ENCODE measurements at places on chromosomes 1 and 21.

- no peak for DNase-seq
These were observed 117.9 kb downstream of the SLC30A10 start for GRCh38 chr1:219810451-219810850.

GRCh38 chr21:30251781-30252180 is 31.0 kb downstream of the KRTAP24-1 start:
- no peak for DNase-seq

GRCh38 chr1:65946960-65947359 is 154.3 kb downstream of the PDE4B start:
- no peak for DNase-seq

GRCh38 chr1:181014477-181015250 is 8.0 kb downstream of the STX6 start:
- no peak for DNase-seq

DNA sequence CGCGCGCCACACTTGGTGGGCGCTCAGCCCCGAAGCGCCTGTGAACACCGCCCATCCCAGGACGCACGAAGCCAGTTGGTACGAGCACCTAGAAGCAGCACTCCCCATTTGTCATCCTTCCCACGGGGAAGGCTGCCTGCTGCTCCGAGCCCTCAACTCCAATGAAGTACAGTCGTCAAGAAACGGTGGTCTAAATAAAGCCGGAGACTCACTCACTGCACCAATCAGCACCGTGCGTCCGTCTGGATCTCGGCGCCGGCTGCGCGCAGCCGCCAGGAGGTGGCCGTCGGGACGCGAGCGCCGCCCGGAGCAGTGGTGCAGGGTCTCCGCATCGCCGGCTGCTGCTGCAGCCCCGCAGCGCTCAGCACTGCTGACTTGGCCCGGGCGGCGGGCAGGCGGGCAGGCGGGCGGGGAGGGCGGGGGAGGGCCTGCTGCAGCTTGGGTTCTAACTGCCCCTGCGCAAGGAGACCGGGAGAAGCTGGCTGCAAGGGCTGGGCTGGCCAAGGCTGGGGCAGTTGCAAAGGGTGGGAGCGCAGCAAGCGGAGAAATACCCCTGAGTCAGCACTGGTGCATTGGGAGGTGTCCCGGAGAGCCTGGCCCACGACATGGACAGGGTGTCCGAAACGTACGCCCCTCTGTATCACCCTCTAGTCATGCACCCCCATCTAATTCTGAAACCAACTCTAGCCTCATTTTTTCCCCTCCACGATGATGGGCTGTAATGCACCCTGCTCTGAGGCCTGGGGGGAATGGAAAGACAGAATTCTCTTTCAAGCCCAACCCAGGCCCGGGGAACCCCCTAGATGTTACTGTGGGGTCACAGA is 35.8 kb upstream of the H6PD start:
- DNase-seq, result no peak

DNA sequence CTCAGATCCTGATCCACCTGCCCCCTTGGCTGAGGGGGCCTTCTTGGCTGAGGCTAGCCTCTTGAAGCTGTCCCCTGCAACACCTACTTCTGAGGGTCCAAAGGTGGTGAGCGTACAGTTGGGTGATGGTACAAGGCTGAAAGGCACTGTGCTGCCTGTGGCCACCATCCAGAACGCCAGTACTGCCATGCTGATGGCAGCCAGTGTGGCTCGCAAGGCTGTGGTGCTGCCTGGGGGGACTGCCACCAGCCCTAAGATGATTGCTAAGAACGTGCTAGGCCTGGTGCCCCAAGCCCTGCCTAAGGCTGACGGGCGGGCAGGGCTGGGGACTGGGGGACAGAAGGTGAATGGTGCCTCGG is 5.2 kb downstream of the ZNF687 start:
- no peak for DNase-seq

GRCh38 chr1:246930830-246931548 is 759 bp downstream of the AHCTF1 start:
- peak; percentile 79 for DNase-seq

Measured in left forelimb (tissue), 1 donor.